Eye (tissue), 1 donor: ENCODE measurements at places on chromosomes 5 and 9.

DNA sequence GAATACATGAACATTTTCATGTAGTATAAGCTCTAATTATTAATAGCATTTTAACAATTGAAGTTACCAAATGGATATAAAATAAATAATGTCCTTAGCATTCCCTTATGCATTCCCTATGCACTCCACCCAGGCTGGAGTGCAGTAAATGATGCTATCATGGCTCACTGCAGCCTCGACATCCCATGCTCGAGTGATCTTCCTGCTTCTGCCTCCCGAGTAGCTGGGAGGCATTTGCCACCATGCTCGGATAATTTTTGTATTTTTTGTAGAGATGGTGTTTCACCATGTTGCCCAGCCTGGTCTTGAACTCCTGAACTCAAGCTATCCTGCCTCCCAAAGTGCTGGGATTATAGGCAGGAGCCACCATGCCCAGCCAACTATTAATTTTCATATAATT lies 184.0 kb downstream of the PBX3 start:
- DNase-seq, result no peak

- no peak for DNase-seq
Measured at GRCh38 chr9:74001382-74001781, 495.8 kb upstream of the RORB start.

GRCh38 chr5:151952238-151952637 lies 27.6 kb upstream of the GLRA1 start:
- DNase-seq, result no peak

- no peak for DNase-seq
Measured at GRCh38 chr9:2634153-2634552, 12.6 kb downstream of the VLDLR start.

GRCh38 chr5:109703829-109704228 lies 14.1 kb downstream of the MAN2A1 start:
- no peak for DNase-seq
